ENCODE measurements at places on chromosomes 16 and 17.

DNA sequence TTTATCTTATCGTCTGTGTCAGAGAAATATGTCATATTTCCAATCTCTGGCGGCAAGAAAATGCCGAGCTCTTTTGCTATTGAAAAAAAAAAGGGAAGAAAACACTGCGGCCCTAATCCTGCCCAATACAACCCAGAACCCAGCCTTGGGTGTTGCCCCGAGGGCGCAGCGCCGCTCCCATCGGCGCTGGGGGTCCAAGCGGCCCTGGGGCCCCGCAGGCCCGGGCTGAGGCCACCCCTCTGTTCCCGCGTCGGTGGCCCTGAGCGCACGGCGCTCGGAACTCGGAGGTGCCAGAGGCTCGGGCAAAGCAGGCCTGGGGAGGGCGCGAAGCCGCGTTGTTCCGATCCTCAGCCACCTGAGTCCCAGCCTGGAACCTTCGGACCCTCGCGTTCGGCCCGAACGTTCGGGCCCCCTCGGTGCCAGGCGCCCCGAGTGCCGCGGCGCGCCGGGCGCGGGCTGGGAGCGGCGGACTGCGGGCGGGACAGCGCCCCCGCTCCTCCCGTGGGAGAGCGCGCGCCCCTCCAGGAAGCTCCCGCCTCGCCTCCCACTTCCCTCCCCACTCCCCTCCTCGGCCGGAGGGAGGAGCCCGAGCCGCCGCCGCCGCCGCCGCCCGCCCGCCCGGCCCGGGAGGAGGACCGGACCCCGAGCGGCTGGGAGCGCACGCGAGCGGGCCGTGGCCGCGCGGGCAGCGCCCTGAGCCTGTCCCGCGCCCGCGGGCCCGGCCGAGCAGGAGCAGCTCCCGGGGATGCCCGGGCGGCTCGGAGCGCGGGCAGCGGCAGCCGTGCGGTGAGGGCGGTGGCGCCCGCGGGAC, at the start of gene CPNE2:
Gene CPNE2 (plus strand): TSS at position 609 of the 811 bp plus-strand sequence. CDS start 18,160 bp downstream, outside the sequence.
- DNase-seq: peak; percentile 70

DNA sequence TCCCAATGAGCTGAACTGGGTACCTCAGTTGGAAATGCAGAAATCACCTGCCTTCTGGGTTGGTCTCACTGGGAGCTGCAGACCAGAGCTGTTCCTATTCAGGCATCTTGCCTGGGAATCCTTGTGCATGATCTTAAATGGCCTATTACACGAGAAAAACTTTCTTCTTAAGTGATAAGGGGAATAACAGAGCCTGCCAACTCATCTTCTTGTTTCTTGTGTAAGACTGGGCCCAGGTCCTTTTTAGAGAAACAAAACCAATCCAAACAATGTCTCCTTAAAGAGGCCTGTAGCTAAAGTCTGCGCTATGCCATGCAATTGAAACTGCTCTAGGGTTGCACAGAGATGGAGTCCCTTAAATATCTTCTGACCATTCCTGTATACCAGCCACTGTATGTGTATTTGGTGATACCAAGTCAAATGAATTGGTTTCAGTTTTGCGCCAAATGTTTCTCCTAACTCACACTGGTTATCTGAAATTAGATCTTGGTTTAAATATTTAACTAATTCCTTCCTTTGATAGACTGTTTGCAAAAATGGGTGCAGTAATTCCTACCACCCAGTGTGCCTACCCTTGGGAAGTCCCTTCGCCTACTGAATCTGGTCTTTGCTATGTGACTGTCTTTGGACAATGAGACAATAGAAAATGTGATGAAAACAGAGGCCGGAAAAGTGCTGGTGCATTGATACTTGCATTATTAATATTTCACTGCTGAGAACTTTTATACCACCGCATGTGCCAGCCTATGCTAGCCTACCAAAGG, 6.5 kb upstream of the CCL23 start:
- no peak for DNase-seq

DNA sequence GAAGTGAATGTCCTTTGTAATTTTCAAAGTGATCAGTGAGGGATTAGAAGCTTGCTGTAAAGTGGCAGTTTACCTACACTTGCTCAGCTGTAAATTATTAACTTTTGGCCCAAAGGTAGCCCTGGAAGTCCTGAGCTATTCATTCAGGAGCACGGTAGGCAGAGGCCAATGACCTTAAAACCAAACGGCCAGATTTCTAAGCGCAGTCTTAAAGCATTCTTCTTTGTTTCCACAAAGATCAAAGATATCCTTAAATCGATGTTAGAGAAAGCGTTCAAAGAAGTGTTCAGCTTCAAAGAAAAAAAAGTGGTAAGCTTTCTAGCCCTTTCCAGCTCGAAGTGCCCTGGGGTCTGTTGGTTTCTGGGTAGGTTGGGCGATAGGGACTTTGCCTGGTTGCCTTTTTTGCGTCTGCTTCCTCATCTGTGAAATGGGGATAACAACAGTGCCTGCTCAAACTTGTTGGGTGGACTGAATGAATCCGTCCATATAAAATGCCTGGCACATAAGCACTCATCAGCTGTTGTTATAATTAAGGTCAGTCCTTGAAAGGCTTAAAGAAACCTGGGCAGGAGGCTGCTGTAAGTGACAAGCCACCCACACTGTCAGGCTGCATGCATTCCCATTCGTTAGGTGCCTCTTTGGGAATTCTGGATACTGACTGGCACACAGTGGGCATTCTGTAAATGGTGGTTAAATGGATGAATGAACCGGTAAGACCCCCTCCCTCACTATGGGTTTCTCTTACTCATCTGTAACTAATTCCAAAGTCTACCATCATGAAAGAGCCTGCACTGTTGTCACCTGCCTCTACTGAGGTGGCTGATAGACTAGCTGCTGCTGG, 113.2 kb downstream of the PRKCA start:
- DNase-seq: no peak

DNA sequence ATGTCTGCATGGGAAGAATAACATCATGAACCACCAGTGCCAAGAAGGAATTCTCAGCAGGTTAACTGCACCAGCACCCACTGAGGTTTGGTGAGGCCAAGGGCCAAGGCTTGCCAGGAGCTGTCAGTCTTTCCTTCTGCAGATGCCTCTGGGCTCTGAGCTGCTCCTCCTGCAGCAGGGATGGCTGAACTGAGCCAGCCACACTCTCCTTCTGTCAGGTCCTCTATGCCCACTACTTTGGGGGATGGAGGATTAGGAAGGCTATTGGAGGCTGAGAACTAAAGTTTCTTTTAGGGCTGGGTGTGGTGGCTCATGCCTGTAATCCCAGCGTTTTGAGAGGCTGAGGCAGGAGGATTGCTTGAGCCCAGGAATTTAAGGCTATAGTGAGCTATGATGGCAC, 71.6 kb downstream of the PLXDC1 start:
- no peak for DNase-seq

- DNase-seq: no peak
These were observed 16.6 kb downstream of the KRT12 start for GRCh38 chr17:40850293-40850972.

- peak; percentile 93 for DNase-seq
These were observed 17.9 kb upstream of the NSMCE1 start for GRCh38 chr16:27286451-27286850.

GRCh38 chr16:10752843-10753523, 9.3 kb downstream of the NUBP1 start:
- DNase-seq: no peak

- no peak for DNase-seq
These were observed 97.9 kb upstream of the ZNF750 start for GRCh38 chr17:82937411-82938371.

DNA sequence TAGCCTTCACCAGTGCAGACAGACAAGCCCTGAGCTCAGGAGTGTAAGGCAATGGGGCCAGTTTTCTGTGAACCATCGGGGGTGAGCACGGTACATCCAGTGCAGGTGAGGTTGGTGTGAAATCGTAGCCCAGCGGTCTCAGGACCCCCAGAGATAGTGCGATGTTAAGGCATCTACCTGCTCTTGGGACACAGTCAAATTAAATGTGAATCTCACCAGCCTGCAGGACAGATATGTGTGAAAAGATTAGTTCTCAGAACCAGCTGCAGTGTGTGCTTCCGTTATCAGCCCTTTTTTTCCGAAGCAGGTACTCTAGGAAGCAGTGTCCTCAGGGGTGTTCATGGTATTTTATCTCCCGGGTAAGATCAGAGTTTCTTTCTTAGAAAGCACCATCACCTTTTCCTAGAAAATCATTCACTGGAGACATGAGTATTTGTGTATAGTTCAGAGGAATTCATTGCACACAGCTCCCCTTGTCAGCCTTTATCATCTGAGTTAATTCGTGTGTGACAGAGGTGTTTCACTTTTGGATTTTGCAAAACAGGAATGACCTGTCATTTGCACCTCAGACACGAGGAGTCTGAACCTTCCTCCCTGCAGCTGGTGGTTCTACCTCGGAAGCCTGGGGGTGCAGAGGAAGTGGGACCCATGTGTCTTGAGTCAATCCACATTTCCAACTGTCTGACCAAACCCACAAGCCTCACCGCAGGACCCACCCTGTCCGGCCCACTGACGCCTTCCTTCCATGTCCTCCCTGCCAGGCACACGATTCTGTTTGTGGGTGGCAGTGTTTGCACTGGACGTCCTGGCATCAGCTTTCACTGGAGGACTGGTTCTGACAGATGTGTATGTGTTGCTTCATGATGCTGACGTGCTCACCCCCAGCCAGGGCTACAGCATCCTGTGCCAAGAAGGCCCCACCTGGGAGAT, 107.8 kb downstream of the CLEC16A start:
- DNase-seq: peak; percentile 89

- no peak for DNase-seq
These were observed 7.3 kb downstream of the FLCN start for GRCh38 chr17:17229416-17230384.

DNA sequence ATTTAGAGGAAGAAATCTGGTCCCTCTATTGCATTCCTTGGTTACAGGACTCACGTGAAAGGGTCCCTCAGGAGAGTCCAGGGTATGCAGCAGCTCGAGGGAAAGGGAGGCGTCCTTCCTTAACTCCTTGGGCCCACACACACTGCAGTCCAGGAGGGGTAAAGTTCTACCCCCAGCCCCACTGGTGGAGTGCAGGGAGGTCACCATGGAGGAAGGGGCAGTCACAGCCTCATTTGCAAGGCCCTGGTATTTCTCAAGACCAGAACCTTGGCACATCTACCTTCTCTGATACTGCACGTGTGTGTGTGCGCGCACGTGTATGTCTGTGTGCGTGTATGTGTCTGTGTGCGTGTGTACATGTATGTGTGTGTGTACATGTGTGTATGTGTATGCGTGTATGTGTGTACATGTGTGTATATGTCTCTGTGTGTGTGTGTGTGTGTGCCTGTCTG, 11.1 kb downstream of the HIC1 start:
- no peak for DNase-seq

- peak; percentile 8 for DNase-seq
These were observed 54.2 kb downstream of the ZFPM1 start for GRCh38 chr16:88507231-88507743.
